ENCODE measurements at places on chromosomes 2 and 18. TPM values are rescaled to one million over a fixed set of nuclear protein-coding genes. Genes with fewer than 3 reads are reported as not detected.

- DNase-seq: no peak
Observed at GRCh38 chr18:5995626-5996025, 100.3 kb upstream of the TMEM200C start.

GRCh38 chr2:72131371-72131891, 16.2 kb downstream of the CYP26B1 start:
- no peak for DNase-seq

DNA sequence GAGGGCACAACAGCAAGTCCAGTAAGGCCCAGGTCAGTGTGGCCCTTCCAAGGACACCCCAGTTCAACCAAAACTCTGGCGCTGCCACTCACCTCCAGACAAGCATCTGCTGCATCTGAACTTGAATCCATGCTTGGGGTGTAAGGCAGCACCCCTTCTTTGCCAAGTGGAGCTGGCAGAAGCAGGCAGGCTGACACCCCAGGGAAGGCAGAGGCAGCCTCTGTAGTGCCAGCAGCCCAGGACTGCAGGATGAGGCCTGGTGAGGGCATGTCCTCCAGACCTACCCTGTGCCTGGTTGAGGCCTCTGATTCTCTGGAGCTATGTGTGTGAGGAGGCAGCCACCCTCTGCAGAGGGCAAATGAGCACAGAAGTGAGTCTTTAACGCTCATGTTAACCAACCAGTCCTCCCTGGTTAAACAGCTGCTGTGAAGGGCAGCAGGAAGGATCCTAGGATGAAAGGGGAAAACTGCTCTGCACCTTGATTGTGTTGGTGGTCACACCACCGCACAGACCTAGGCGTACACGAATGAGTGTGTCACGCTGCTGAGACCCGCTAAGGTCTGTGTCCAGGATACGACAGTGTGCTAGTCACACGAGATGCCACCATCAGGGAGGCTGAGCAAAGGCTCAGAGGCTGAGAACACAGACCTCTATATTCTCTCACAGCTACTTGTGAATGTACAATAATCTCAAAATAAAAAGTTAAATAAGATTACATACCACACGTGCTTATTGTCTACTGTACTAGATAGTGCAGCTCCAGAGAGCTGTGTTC, 2.2 kb downstream of the PARD6G start:
- no peak for DNase-seq

Gene TSPYL6
- total RNA-seq: not detected

Gene SULT1C4
- total RNA-seq: not detected

Gene TET3
- total RNA-seq: 3.6 TPM

Gene ANKRD12
- 13.2 TPM for total RNA-seq

All from RPMI7951 (cell line).